ENCODE measurements at places on chromosomes 3 and 15. TPM values are rescaled to one million over a fixed set of nuclear protein-coding genes. Genes with fewer than 3 reads are reported as not detected.

The LIPH gene
- total RNA-seq: not detected

DNA sequence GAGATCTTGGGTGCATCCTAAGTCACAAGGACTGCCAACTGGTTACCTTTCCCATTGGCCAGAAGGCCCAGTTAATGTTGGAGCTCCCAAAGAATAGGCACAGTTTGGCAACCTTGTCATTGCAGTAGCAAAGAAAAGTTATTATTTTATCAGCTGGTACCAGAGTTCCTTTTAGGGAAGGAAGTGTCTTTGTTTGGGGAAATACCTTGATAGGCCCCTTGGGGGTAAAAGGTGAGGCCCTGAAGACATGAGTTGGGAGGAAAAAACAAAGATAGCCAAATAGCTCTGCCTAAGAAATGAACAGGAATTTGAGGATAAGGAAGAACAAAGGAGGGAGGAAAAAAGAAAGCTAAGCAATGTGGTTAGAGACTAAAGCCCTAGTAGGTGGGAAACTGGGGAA is 85.8 kb downstream of the ANP32A start:
- no peak for DNase-seq

DNA sequence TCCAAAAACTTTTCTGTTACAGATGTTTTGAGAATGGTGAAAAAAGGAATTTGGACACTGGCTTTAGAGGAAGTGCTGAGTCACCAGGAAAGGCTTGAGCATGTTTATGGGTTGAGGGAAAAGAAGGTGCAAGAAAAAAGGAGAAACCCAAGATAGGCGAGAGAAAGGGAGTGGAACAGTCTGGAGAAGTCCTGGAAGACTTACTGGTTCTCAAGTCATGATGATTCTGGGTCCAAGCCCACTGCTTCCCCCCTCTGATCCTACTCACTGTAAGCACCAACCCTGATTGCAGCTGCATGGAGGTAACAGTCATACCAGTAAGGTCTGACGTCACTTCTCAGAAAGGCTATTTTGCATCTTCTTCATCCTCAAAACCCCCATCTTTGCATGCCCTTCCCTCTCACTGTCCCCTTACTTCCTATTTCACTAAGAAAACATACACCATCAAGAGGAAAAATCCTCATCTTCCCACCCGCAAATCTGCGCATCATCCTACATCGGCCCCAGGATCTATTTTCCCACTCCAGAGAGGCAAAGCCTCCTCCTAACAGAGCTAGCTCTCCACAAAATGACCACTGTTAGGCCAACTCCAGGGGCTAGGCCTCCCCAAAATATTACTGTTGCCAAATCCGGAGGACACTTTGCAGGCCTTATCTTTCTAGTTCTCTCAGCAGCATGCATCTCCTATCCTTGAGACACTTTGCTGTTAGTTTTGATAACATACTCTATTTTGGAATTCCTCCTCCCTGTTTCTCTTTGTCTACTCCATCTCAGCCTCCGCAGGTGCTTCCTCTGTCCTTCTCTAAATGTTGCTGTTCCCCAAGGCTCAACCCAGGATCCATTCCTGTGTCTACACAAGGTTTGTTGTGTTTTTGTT is 3.2 kb upstream of the ATP13A3 start:
- no peak for DNase-seq

The CACNA1D gene
- total RNA-seq: not detected

DNA sequence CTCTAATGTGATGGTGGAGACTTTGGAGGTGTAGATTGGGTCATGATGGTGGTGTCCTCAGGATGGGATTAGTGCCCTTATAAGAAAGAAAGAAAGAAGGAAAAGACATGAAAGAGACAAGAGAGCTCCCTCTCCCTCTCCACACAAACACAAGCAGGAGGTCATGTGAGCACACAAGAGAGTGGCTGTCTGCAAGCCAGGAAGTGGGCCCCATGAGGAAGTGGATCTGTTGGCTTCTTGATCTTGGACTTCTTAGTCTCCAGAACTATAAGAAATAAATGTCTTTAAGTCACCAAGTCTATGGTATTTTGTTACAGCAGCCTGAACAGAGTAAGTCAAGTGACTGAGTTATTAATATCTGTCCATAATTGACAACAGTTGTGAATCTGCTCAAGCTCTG is 17.1 kb downstream of the IQCB1 start:
- DNase-seq: no peak

The RARRES1 gene
- total RNA-seq: not detected

The EPHA3 gene
- 1.2 TPM for total RNA-seq

GRCh38 chr3:8205881-8206280 is 295.7 kb upstream of the LMCD1 start:
- no peak for DNase-seq

All from G401 (cell line).